Stimulated activated CD4-positive, alpha-beta T cell treated with anti-CD3 and anti-CD28 coated beads, Interleukin-12 subunit alpha, Interleukin-12 subunit beta, amount 100 ng/mL, for 24 hours (primary cell): ENCODE measurements at places on chromosomes 16 and 17.

- DNase-seq, result no peak
These were observed 2.8 kb downstream of the RECQL5 start for GRCh38 chr17:75664099-75664549.

- no peak for DNase-seq
These were observed 32.0 kb upstream of the ABCA5 start for GRCh38 chr17:69358688-69359596.

GRCh38 chr16:14586637-14587305 is 43.3 kb downstream of the PARN start:
- no peak for DNase-seq

GRCh38 chr16:66910175-66910940 is 8.3 kb downstream of the CDH16 start:
- no peak for DNase-seq

DNA sequence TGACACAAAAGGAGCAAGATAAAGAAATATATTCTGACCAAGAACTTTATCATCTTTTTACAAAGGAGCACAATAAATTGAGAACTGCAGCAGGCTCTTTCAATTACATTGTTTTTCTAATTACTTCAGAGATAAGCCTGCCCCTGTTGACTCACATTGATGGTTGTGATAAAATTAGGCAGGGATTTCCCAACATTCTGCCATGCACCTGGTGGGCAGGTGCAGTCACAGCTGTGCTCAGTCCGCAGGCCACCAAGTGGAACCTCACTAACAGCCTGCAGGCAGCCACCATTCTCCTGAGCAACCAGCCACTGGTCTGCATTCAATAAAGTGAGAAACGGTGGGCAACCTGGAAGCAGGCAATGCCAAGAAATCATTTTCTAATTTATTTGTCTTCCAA is 5.1 kb downstream of the FANCA start:
- DNase-seq, result no peak

DNA sequence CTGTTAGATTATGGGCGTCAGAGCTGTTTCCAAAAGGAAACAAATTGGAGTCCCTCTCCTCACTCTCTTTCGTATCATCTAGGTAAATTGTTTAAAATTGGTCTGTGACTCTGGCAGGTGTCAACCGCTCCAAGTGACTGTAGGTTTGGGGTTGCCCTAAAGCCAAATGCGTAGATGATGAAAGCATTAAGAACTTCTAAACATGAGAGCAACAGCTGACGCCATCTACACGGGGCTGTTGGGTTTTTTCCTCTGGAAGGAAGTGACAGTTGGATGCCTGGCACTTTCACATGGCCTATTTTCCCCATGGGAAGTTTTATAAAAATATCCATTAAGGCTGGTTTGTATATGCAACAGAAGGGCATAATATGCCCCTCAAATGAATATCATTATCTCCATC is 215.7 kb upstream of the CACNG5 start:
- DNase-seq, result no peak

- peak; percentile 28 for DNase-seq
These were observed 122.3 kb downstream of the CDK5R1 start for GRCh38 chr17:32609085-32609484.

GRCh38 chr16:7638306-7638705 is 305.7 kb downstream of the RBFOX1 start:
- no peak for DNase-seq

GRCh38 chr16:85563034-85563433 is 50.1 kb upstream of the GSE1 start:
- DNase-seq, result no peak

DNA sequence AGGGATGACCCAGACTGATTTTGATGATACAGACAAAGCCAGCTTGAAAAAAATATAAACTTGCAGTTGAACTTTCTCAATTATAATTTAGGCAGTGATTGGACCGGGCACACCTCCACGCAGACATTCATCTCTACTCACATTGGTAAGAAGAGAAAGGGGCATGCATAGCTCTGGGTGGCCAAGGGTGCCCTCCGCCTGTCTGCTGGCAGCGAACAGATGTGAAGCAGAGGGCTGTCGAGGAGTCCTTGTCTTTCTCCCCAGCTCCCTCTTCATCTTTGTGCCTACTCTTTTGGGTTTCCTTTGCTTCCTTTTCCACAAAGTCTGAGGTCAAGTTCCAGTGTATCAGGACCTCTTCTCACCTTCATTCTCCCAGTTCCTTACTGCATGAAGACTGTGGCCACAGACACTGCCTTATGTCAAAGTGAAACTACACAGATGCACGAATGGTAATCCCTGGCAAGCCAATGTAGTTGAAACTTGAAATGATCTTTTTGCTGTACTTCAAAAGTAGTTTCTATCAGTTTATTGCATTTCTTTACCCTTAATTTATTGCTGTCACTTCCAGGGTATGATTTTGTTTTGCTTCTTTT is 343.7 kb upstream of the SOX9 start:
- DNase-seq, result no peak

DNA sequence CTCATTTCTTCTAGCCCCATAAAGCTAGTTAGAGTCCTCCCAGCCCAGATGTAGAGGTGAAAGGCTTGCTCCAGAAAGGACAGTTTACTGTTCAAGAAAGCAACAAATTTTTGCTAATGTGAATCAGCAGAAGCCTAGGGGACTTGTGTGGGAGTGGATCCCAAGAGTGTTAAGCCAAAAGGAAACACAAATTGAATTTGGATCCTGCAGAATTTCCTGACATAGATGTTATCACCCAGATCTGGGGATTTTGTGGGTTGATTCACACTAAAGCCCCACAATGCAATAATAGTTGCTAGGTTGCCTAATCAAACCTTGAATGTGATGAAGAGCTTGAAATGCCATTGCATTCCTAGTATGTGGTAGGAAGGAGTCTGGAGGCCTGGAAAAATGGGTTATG is 135.2 kb upstream of the HS3ST3A1 start:
- no peak for DNase-seq

- no peak for DNase-seq
These were observed 34.1 kb upstream of the DHX8 start for GRCh38 chr17:43449470-43450248.

GRCh38 chr16:13231365-13231764 is 330.0 kb downstream of the SHISA9 start:
- DNase-seq, result no peak

DNA sequence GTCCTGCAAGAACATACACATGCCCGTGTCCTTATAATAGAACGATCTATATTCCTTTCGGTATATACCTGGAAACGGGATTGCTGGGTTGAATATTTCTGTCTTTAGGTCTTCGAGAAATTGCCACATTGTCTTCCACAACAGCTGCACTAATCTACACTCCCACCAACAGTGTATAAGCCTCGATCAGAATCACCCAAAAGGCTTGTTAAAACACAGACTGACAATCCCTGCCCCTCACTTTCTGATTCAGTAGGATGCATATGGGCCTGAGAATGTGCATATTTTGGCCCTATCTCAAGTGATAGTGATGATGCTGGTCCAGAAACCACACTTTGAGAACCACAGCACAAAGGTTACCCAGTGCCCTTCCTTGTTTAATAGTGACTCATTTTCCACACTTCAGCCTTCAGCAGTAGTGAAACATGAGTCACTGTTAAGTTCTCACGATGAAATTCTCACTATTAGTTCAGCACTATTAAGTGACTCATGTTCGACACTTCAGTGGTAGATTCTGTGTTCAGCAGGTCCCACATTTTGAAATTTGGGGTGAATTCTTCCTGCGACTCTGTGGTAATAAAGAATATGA is 215.6 kb downstream of the GRIN2A start:
- DNase-seq, result no peak

GRCh38 chr16:14496786-14497185 is 133.3 kb downstream of the PARN start:
- DNase-seq, result no peak

DNA sequence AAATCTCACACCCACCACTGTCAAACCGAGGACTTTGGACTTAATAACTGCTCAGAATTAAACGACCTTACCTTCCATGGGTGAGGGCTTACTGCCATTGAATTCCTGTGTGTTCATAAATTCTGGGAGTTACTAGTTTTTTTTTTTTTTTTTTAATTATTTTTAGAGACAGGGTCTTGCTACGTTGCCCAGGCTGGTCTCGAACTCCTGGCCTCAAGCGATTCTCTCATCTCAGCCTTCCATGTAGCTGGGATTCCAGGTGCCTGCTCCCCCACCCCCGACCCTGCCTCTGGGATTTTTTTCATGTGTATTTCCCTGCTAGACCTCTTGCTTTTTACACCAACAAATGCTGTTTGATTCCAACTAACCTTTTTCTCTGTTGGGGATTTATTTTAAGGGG is 14.9 kb upstream of the CD300A start:
- DNase-seq, result no peak

DNA sequence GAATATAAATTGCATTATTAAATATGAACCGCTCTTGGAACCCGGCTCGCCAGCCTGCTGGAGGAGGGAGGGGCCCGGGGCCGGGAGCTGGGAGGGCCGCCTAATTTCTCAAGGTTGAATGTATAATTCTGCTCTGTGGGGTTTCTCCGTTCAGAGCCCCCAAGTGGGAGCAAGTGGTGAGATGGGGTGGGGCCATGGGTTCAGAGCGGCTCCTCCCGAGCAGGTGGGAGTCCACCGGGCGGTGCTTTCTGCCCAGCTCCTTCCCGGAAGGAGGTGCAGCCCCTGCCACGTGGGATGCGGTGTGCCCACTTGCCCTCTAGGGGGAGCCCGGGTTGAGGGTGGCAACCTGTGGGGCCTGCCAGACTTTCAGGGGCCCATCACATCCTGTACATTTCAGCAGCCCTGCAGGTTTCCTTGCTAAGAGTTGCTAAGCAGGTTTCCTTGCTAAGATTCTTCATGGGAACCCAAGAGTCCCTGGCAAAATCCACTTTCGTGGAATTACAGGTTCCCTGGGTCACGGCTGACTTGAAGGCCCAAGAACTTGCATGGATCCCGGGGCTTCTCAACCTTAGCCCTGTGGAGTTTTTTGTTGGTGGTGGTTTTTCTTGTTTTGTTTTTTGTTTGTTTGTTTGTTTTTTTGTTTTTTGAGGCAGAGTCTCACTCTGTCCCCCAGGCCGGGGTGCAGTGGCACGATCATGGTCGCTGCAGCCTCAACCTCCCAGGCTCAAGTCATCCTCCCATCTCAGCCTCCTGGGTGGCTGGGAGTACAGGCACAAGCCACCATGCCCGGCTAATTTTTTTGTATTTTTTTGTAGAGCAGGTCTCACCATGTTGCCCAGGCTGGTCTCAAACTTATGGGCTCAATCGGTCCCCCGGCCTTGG is 196.7 kb upstream of the GSE1 start:
- peak; percentile 71 for DNase-seq

GRCh38 chr17:58273453-58274104 is 7.2 kb downstream of the MPO start:
- no peak for DNase-seq

GRCh38 chr16:88331989-88332920 is 50.5 kb upstream of the ZNF469 start:
- DNase-seq, result no peak

- no peak for DNase-seq
These were observed 2.6 kb downstream of the WNT9B start for GRCh38 chr17:46853896-46854444.

DNA sequence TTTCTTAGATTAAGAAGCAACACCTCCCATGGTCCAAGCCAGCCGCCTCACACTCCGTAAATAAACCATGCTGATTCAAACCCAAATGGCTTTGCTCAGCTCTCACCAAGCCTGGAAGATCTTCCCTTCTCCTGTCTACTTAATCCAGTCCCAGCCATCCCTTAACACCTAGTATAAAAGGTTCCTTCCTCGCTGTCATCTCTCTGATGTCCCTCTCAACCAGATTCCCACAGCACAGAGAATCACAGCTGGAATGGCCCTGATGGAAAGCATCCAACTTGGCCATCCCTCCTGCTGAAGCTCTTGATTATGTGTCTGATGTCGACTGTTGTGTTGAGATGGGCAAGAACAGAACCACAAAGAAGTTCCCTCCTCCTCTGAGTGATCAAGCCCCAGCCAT is 50.6 kb upstream of the ADCY9 start:
- no peak for DNase-seq

DNA sequence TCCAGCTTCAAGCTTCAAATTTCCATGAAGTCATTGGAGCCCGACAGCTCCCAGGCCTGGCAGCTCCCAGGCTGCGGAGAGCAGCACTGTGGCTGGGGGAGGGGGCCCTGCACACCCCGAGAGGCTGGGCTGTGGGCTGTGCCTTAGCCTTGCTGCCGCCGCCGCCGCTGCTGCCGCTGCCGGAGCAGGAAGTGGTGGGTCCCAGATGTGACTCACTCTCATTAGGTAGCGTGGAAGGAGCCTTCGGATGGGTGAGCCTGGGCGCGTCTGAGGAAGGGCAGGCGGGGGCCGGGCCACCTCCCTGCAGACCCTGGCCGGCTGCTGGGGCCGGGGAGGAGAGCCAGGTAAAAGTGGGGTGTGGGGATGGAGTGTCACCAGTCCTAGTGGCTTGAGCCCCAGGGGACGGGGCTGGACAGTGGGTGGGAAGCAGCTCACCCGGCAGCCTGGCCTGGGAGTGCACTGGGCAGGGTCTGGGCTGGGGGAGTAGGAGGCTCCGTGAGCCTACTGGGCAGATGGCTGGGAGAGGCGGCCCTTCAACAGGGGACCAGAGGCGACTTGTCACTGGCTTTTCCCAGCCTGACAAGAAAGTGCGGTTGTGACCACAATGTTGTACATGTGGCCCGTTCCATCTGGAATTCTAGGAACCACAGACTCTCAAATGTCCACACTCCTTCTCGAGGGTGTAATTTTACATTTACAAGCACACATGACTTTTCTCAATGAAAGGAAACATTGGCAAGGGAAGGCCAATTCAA is at the start of gene ADCY7:
Gene ADCY7 (plus strand): TSS at position 215 of the 755 bp plus-strand sequence. CDS start 21,629 bp downstream, outside the sequence.
- DNase-seq, result peak; percentile 80
